ENCODE measurements at places on chromosomes 3 and 15. TPM values are rescaled to one million over a fixed set of nuclear protein-coding genes. Genes with fewer than 3 reads are reported as not detected.

DNA sequence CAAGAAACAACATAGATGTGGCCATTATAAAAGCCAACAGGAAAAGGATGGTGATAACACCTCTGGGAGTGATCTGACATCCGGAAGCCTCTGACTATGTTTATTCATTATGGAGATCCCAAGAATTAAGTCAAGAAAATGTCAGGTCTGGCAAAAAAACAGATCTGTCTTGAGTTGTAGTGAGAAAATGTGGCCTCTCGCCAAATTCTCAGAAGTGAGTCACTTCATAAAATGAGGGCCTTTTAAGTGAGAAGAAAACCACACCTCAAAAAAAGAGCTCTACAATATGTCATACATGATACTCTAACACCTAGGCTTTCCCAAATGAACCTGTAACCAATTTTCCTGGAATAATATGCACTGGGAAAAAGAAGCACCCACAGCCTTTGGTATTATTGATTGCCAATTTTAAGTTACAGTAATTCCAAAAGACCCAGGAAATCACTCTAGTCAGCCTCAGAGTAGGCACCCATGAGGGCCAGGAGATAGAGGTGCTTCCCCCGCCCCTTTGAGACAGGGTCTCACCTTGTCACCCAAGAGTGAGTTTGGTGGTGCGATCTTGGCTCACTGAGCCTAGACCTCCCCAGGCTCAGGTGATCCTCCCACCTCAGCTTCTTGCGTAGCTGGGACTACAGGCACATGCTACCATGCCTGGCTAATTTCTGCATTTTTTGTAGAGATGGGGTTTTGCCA, 38.0 kb downstream of the CCR3 start:
- no peak overlapping the region for H3K27ac ChIP-seq
- H3K4me1 ChIP-seq = no peaks in the 10 kb centered on the region
- H3K4me3 ChIP-seq = no peak overlapping the region
- no peaks in the 10 kb centered on the region for H3K36me3 ChIP-seq
- no peaks in the 10 kb centered on the region for H3K27me3 ChIP-seq

- no peak overlapping the region for H3K27ac ChIP-seq
- no peak for DNase-seq
- no peaks in the 10 kb centered on the region for H3K27me3 ChIP-seq
- no peaks in the 10 kb centered on the region for H3K36me3 ChIP-seq
- no peak overlapping the region for H3K4me3 ChIP-seq
Observed at GRCh38 chr3:60847791-60848190, 403.5 kb downstream of the FHIT start.

DNA sequence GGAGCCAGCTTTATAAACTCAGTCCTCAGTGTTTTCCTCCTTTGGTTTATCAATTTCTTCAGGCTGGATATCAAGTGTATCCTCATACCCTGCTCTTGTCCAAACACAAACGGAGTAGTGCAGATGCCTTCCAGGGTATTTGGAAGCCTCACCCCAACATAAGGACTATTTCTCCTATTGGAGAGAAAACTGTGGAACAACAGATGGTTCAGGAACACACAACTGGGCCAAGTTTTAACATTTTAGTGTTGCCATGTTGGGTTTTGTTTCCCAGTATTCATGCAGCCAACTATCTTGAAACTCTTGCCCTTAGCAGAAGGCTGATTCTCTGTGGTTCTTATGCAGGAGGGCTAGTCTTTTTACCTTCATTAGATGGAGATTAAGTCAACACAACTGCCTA, 398.1 kb downstream of the GABRB3 start:
- H3K4me1 ChIP-seq = no peaks in the 10 kb centered on the region
- no peak for DNase-seq
- no peak overlapping the region for H3K4me3 ChIP-seq
- H3K36me3 ChIP-seq = no peaks in the 10 kb centered on the region
- no peak overlapping the region for H3K27ac ChIP-seq
- H3K27me3 ChIP-seq = no peaks in the 10 kb centered on the region

DNA sequence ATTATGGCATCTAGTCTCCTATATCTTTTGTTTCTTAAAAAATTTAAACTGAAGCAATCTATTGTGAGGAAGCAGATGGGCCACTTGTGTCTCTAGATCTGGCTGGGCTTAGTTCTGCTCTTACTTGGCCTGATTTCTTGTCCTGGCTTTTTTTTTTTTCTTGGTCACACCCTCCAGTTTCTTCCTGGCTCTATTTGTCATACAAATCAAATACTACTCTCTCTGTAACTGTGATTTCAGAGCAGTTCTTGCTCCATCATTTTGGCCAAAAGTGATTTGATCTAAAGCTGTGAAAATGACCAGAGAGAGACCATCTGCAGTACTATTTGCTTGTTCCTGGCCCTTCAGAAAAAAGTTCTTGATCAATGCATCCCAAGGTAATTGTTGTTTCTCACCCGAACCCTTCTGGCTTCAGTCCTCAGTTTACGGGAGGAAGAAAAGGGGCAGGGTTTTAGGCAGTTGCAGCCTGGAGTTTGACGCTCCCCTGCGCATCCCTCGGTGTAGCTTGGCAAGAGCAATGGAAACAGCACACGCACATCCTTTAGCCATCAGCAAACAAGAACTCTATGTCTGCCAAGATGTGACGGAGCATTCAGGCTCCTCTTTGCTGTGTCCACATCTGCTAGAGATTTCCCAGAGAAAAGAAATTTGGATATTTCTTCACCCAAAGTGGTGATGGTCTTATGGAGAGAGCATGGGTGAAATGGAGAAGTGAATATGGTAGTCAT, 31.6 kb downstream of the CHST2 start:
- no peaks in the 10 kb centered on the region for H3K36me3 ChIP-seq
- H3K4me3 ChIP-seq = no peak overlapping the region
- DNase-seq = no peak
- no peaks in the 10 kb centered on the region for H3K27me3 ChIP-seq

- no peak overlapping the region for H3K4me3 ChIP-seq
- no peaks in the 10 kb centered on the region for H3K36me3 ChIP-seq
- no peak for DNase-seq
- H3K27ac ChIP-seq = no peak overlapping the region
Observed at GRCh38 chr3:113165841-113166240, 45.5 kb upstream of the BOC start.

LRRC31 gene
- total RNA-seq = not detected

ADAMTSL3 gene
- 5.9 TPM for total RNA-seq

SMARCC1 gene
- total RNA-seq = 46.1 TPM

RLBP1 gene
- not detected for total RNA-seq
